ENCODE measurements at places on chromosomes 6 and 20. TPM values are rescaled to one million over a fixed set of nuclear protein-coding genes. Genes with fewer than 3 reads are reported as not detected.

DNA sequence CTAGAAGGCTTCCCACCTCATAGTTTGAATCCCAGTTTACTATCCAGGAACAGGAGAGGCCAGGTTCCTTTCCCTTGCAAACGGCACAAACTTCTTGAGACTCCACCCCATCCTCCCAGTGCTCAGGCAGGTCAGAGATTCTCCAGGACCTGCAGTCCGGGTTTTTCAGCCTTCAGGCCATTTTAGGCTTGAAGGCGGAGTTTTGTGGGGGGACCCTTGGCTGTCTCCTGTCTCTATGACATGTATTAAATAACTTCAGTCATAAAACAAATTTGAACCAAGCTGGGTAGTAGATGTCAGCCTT, 230.1 kb downstream of the NFATC2 start:
- no peak for DNase-seq

- DNase-seq: peak; percentile 48
Observed at GRCh38 chr6:4491501-4492260, 284.5 kb upstream of the CDYL start.

DNA sequence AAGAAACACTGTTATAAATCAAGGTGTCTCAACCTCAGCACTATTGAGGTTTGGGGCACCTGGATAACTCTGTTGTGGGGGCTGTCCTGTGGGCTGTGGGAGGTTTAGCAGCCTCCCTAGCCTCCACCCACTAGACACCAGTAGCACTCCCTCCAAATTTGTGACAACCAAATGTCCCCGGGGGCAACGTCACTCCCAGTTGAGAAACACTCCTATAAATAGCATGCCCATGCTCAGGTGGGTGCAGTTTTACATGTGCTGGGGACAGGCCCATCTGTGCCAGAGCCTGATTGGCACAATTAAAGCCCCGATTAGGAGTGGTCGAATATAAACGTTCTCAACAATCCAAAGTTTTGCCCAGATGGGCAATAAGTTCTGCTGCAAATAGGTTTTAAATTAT, 78.9 kb downstream of the FAM50B start:
- no peak for DNase-seq

DNA sequence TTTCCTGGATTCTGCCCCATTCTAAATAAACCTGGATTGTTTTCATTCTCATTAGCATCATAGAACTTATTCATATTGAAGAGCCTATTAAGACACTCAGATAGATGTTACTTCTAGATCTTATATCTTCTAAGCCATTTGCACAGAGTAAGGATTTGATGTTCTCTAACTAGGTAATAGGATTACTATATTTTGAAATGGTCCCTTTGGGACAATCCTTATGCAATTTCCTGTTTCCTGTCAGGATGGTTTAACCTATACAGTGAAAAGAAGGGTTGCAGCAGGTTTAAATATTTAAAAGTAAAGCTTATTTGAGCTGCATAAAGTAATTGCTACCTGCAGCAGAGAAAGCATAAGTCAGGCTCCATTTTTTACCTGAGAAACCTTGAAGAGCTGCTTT, 860.1 kb downstream of the TFAP2A start:
- DNase-seq: no peak

DNA sequence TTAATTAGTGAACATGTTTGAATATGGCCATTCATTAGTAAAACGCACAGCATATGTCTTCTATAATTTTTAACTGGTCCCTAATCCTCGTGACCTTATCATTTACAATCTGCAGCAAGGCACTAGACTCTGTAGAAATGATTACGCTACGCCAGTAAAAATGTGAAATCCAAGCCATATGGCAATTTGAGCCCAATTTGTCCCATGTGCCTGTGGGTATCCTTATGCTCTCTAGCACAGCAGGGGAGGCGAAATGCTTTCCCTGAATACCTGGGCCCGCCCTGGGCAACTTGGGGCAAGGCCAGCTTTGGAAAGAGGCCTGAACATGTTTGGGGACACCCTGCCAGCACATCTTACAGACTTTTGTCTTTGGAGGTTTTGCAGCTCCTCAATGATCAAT, 122.7 kb upstream of the AGPAT4 start:
- no peak for DNase-seq

DNA sequence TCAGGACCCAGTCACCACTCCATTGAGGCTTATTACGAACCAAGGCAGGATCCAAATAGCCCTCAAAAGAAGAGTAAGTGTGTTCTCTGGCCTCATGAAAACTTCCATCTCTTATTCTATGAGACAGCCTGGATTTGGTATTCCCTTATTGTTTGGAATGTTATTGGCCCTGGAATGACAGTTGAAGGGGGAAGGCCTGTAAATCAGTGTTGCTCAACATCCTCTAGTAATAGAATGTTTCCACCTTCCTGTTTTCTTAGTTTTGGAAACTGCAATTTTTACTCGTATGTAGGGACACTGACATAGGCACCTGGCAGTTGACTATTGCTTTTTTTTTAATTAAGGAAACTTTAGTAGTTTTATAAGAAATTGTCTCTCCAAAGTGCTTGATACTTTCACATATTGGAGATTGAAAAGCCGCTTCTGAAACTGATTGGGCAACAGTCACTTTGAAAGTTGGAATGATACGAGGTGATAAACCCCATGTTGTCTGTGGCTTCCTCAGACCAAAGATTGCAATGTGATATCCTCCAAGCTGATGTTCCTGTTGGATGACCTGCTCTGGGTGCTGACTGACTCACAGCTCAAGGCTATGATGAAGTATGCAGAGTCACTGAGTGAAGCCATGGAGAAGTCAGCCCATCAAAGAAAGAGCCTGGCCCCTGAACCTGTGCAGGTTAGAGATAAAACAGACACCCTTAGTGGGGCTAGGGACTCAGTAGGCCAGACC, 43.1 kb downstream of the BLTP3A start:
- peak; percentile 53 for DNase-seq

GRCh38 chr6:83252719-83253118, 59.6 kb downstream of the RWDD2A start:
- peak; percentile 3 for DNase-seq

GRCh38 chr6:169083508-169083874, 170.2 kb downstream of the THBS2 start:
- no peak for DNase-seq

DNA sequence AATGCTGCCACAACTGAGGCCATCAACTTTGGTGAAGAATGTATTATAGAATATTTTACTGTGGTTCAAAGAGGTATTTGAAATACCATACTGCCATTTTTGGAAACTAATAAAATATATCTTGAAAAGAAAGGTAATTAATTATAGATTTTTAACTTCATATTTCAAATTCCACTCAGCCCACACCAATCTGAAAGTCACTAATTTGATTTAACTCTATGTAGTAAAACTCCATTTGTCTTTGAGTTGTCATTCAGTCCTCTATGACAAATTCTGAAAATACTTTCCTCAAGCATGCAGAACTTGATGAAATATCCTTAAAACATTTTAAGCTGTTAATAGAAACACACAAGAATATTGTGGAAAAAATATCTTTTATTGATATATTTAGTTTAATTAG, 1196.7 kb upstream of the CITED2 start:
- DNase-seq: no peak

DNA sequence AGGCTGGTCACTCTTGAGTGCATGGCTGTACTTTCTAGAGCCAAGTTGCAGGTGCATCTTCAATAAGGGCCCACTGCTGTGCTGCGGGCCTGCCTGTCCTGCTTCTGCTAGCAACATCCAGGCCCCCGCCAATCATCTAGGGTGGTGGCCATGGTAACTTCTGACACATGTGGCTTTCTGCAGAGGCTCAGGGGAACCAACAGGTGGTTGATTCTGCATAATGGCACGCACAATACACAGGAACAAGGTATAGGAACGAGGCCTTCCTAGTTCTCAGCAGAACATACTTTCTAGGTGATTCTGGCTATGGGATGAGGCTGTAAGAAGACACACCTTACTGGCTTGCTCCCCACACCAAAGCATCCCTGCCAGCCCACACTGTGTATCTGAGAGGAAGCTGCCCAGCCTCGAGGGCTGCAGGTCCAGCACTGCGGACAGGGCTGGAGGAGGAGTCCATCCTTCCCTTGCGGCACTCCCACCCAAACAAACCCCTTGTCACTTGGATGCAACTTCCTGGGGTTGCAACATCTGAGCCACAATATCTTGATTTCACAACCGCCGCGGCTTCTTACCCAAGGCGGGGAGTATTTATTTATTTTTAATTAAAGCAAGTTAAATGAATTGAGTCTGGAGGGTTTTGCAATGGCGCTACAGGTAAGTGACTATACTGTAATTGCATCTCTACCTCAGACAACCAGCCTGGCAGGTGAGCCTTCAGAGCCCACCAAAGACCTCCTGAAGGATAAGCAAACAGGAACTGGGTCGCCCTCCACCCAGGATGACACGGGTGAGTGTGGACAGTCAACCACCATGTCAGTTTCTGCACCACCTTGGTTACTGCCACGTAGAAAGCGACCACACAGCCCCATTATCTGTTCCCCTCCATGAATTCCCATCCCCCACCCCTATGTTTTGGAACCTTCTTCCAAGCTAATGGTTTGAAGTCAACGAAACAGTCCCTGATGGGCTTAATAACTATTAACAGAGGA, 49.6 kb downstream of the SULF2 start:
- DNase-seq: peak; percentile 41

- no peak for DNase-seq
Observed at GRCh38 chr6:156464100-156464878, 312.9 kb upstream of the ARID1B start.

GRCh38 chr6:156413154-156413553, 364.0 kb upstream of the ARID1B start:
- DNase-seq: no peak

- DNase-seq: no peak
Observed at GRCh38 chr6:139839506-139840156, 465.2 kb upstream of the CITED2 start.

DNA sequence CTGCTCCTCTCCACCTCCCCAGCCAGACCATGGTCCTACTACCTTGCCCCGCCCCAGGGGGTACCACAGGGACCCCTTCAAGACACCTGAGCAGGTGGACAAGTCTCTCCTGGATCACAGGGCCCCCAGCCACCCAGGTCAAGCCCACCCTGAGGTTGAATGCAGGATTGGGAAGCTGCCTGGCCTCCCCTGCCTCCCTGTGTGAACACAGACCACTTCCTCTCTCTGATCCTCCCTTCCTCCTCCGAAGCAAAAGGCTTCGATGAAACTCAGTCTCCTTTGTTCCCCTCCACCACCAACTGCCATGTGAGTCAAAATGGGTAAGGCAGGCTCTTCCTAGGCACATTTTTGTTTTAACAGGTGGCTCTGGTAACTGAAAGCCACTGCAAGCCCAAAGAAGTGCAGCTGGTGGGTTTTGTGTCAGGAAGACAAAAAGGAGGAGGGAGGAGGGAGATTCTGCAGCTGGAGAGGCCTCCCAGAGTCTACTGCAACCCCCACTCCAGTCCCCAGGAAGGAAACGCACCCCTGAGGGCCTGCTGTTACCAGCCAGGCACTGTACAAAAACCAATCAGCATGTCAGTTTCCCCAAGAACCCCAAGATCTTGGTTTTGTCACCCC, 5.4 kb downstream of the ADA start:
- DNase-seq: no peak

DNA sequence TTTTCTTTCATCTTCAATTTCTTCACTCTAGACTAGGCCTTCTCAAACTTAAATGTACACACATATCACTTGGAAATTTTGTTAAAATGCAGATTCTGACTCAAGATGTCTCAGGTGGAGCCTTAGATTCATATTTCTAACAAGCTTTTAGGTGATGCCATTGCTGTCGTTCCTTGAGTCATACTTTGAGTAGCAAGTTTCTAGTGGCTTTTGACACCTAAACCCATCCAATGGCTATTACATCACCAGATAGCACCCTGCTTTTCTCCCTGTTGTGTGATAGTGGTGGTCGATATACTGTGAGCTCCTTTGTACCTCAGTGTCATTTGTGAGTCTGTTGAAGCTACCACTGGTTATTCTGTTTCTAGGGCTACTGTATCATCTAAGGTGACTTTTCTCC, 34.8 kb upstream of the BAG2 start:
- DNase-seq: no peak

DNA sequence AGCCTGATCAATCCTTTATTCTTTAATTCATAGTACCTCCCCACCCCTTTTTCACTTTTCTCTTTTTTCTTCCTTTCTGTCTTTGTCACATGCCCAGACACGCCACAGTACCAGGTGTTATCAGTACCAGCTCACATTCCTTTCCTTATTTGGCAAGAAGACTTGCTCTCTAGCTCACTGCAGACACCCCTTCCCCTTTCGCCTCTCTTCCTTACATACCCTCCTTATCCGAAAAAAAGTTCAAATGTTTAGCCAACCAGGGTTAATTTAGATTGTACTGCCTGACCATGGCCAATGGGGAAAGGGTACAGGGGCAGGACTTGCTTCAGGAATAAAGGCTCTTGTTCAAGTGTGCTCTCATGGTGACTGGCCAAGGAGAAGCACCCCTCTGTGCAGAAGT, 9.3 kb upstream of the SIRPB2 start:
- no peak for DNase-seq

GRCh38 chr6:2895072-2895471, 8.0 kb downstream of the SERPINB9 start:
- DNase-seq: no peak

DNA sequence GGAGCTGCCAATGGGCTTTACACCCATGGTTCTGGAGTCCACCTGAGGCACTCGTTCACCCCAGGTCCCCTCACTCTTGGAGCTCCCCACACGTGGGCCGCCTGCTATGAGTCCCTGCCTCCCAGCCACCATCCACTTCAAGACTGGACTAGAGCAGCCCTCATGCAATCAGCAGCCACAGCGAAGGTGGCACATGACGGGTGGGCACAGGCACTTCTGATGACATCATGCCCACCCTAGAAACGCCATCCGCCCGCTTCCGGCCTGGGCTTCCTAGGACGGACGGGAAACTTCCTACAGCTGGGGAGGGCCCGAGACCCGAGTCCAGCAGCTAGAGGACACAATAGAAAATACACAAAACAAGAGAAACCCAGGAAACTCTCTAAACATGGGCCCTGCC, 85.5 kb downstream of the PDE10A start:
- no peak for DNase-seq

The DDO gene
- total RNA-seq: 2.0 TPM

The IL20RA gene
- total RNA-seq: 2.5 TPM

The TINAG gene
- total RNA-seq: not detected

The ABT1 gene
- 16.8 TPM for total RNA-seq

The EPB41L1 gene
- 134 TPM for total RNA-seq

The TSBP1 gene
- not detected for total RNA-seq

The CTCFL gene
- total RNA-seq: not detected

The TRIM31 gene
- not detected for total RNA-seq

The MACROD2 gene
- total RNA-seq: 8.5 TPM

The PDE7B gene
- not detected for total RNA-seq

The ATP6V1G2 gene
- 1.8 TPM for total RNA-seq

All from PC-9 (cell line).